ENCODE measurements at places on chromosomes 1 and 21.

GRCh38 chr21:31727181-31727580, 4.7 kb downstream of the SCAF4 start:
- DNase-seq: peak; percentile 24

DNA sequence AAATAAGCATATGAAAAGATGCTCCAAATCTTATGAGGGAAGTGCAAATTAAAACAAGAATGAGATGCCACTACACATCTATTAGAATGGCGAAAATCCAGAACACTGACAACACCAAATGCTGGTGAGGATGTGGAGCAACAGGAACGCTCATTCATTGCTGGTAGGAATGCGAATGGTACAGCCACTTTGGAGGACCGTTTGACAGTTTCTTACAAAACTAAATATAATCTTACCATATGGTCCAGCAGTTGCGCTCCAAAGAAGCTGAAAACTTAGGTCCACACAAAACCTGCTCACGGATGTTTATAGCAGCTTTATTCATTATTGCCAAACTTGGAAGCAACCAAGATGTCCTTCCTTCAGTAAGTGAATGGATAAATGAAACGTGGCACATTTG, 50.3 kb downstream of the POFUT2 start:
- no peak for DNase-seq

- DNase-seq: no peak
Observed at GRCh38 chr1:125066385-125066784, 3881.6 kb downstream of the SRGAP2C start.

DNA sequence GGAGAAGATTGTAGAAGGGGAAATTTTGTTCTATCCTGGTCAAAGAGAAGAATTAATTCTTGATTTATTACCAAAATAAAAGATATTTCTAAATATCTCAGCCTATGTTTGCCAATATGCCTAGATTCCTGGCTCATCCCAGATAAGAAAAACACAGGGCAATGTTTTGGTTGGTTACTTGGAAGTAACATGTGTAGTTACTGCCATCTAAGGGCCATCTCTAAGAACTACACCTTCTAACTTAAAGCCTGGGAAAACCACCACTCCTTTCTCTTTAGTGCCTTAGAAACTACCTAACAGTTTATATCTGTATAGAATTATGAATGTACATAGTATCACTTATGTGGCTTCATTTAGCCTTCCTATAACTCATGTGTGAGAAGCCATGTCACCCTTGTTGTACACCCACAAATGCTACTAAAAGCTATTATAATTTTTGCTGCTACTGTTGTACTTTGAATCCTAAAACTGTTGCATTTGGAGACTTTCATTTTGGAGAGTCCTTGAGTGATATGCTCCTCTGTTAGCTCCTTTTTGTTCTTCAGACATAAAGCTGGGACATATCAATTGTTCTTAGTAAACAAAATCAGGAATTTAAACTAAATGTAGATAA, 4.5 kb downstream of the AIM2 start:
- DNase-seq: peak; percentile 70

GRCh38 chr1:157967205-157967604, 26.2 kb upstream of the KIRREL1 start:
- DNase-seq: no peak

DNA sequence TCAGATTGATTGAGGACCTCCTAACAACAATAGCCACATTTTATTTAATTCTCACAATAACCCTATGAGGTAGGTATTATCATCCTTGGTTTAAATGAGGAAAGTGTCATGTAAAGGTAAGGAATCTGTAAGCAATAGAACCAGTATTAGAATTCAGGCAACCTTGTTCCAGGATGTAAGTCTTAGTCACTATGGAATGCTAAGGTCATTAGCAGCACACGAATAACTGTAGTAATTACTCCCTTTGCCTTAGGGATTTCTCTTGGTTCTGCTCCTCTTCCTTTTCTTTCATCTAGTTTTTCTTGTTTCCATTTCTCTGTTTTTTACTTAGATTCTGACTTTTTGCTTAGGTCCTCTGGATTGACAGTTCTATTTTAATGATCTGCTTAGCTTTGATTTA, 23.1 kb upstream of the ATP6V1G3 start:
- no peak for DNase-seq

GRCh38 chr1:67522001-67522441, 91.8 kb upstream of the SERBP1 start:
- no peak for DNase-seq

DNA sequence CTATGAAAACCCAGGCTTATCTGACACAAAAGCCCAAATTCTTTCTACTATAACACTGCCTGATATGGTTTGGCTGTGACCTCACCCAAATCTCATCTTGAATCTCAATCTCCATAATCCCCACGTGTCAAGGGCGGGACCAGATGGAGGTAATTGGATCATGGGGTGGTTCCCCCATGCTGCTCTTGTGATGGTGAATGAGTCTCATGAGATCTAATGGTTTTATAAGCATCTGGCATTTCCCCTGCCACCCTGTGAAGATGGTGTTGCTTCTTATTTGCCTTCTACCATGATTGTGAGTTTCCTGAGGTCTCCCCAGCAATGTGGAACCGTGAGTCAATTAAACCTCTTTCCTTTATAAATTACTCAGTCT, 123.3 kb upstream of the USP24 start:
- no peak for DNase-seq

DNA sequence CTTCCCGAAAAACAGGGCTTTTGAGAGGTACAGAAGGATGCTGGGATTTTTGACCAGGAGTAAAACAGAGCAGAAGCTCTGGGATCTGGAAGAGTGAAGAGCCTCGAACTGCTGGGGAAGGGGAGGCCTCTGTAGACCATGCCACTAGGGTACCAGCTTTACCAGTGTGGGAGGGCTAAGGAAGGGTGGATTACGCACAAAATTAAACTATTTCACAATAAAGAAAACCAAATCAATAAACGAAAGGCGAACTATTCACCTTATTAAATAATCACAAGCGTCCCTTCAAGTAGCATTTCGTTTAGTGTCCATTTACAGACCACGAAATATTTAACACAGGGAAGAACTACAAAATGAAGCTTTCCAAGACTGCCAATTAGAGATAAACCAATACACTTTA, 723 bp downstream of the CZIB start:
- no peak for DNase-seq
